Stimulated activated CD4-positive, alpha-beta T cell treated with anti-CD3 and anti-CD28 coated beads, TNF-alpha, amount 100 ng/mL, for 4 hours (primary cell): ENCODE measurements at places on chromosomes 6 and 20.

GRCh38 chr6:93581371-93581770 is 162.0 kb upstream of the EPHA7 start:
- DNase-seq = no peak

DNA sequence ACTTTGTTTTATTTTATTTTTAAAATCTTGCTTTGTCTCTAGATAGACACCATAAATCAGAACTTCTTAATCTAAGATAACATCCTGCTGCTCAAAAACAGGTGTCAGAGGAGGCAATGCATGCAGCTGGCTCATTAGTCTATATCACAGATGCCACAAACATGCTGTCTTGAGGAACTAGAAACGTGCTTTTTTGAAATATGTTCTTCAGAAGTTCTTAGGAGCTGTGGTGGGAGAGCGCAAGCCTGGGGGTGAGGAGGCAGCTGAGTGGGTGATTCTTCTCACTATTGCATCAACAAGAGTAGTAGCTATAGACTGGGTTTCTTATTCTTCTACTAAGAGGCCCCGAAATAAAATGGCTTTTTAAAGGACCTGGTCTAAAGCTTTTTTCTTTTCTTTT is 23.4 kb downstream of the IL22RA2 start:
- no peak for DNase-seq

DNA sequence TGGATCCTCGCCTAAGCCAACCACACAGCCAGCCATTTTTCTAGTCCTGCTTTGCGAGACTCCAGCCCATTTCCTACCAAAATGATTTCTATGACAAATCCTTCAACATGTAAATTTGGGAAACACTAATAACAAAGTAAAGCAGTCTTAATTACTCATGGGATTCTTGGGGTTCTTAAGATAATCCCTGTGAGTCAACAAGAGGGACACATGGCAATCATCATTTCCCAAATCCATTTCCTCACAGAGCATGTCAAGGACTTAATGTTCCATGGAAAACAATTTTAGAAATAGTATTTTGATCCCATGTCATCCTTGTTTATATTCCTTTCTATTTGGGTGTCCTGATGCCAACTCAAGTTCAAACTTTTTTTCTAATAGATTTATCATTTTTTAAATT is 322.7 kb upstream of the NOX3 start:
- no peak for DNase-seq

DNA sequence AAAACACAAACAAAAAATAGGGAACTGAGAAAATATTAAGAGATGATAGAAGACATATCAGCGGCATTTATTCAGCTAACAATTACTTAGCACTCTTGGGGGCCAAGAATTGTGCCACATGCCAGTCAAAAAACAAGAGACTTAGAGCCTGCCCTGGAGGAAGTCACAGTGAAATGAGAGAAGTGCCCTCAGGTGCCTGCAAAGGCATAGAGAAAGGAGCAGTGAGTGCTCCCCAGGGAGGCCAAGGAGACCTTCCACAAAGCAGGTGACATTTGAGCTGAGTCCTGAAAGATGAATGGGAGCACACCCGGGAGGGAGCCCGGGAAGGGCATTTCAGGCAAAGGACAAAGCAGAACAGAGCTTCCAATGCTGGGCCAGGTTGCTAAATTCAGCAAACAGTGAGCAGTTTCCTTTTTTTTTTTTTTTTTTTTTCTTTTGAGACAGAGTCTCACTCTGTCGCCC is 184.7 kb upstream of the JARID2 start:
- DNase-seq = no peak
